Activated T-helper 2 cell treated with anti-CD3 and anti-CD28 coated beads, Interferon-gamma antibody, Interleukin-2, Interleukin-4, amounts not matched to agents 10 μg/mL and 5 μg/mL and 100 μg/mL, durations not matched to agents 14 hours and 24 hours and 36 hours (primary cell): ENCODE measurements at places on chromosomes 3 and 15.
A peak's percentile ranks its signal among the peaks of the same experiment; 100 is the strongest.

GRCh38 chr3:119293871-119294695, at the start of gene ARHGAP31:
TSS of gene ARHGAP31 (plus strand) at chr3:119294383. CDS start at chr3:119294905, 522 bp downstream.
- DNase-seq, result peak; percentile 79
- peak within 1 kb of the TSS; percentile 81 for H3K4me3 ChIP-seq
- H3K27me3 ChIP-seq, result peaks cover 15% of the 10 kb centered on the region
- H3K4me1 ChIP-seq, result peaks cover 51% of the 10 kb centered on the region

GRCh38 chr15:77870195-77871065, 207.1 kb downstream of the TBC1D2B start:
- no peak overlapping the region for H3K4me3 ChIP-seq
- H3K36me3 ChIP-seq, result no peaks in the 10 kb centered on the region
- no peaks in the 10 kb centered on the region for H3K4me1 ChIP-seq
- no peak overlapping the region for H3K27ac ChIP-seq

GRCh38 chr15:73885954-73886700, 12.8 kb downstream of the TBC1D21 start:
- H3K4me3 ChIP-seq, result no peak overlapping the region
- no peaks in the 10 kb centered on the region for H3K36me3 ChIP-seq
- H3K27ac ChIP-seq, result no peak overlapping the region
- DNase-seq, result no peak

GRCh38 chr3:133369068-133369440, 30.8 kb upstream of the BFSP2 start:
- no peak overlapping the region for H3K4me3 ChIP-seq
- H3K27me3 ChIP-seq, result no peaks in the 10 kb centered on the region
- no peaks in the 10 kb centered on the region for H3K36me3 ChIP-seq
- no peaks in the 10 kb centered on the region for H3K4me1 ChIP-seq

GRCh38 chr3:126446791-126447190, 28.9 kb downstream of the ZXDC start:
- no peak for DNase-seq
- peaks cover 15% of the 10 kb centered on the region for H3K36me3 ChIP-seq
- H3K27ac ChIP-seq, result no peak overlapping the region
- no peak overlapping the region for H3K4me3 ChIP-seq
- H3K4me1 ChIP-seq, result peaks cover 2% of the 10 kb centered on the region
- H3K27me3 ChIP-seq, result no peaks in the 10 kb centered on the region

- no peak overlapping the region for H3K4me3 ChIP-seq
- peaks cover 15% of the 10 kb centered on the region for H3K4me1 ChIP-seq
- peak; percentile 60 for DNase-seq
- no peaks in the 10 kb centered on the region for H3K36me3 ChIP-seq
- no peaks in the 10 kb centered on the region for H3K27me3 ChIP-seq
Observed at GRCh38 chr3:172673210-172673679, 37.6 kb downstream of the NCEH1 start.

GRCh38 chr15:66138892-66139590, 114.5 kb downstream of the MEGF11 start:
- no peaks in the 10 kb centered on the region for H3K27me3 ChIP-seq
- no peaks in the 10 kb centered on the region for H3K36me3 ChIP-seq
- no peak overlapping the region for H3K27ac ChIP-seq

DNA sequence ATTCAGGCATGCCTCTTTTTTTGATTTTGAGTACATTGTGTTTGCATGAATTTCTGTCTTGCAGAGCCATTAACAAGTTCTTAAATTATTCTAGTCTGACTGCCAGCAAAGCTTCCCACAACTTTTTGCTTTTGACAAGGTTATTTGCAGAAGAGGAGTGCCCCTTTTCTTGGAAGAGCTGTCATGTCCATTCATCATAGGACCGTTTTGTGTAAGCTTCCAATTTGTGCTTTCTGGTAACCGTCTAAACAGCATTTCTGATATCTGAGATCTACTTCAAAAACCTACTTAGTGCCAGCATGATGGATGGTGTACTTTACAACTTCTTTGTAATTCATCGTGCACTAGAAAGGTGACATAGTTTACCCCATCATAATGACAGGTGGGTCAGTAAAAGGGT, 379.7 kb downstream of the NAALADL2 start:
- no peak overlapping the region for H3K27ac ChIP-seq
- H3K36me3 ChIP-seq, result no peaks in the 10 kb centered on the region
- H3K4me1 ChIP-seq, result no peaks in the 10 kb centered on the region
- no peaks in the 10 kb centered on the region for H3K27me3 ChIP-seq
